NCI-H187 (cell line): ENCODE measurements at places on chromosomes 3 and 15.

DNA sequence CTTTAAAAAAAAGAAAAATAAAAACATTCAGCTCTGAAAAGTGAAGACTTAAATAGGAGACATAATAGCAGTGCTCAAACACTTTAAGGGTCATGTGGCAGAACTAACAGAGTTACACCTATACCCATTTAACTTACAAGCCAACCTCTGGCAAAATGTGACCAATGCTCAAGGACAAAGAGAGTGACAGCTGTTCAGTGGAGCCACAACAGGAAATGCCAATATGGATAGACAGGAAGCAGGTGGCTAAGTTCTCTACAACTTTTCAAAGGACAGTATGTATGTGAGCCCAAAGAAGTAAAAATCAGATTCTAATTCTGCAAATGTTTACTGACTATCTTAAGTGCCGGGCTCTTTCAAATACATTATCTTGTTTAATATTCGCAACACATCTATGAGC lies 3.4 kb downstream of the TMCC1 start:
- DNase-seq, result no peak

GRCh38 chr3:129577925-129578786 lies 28.3 kb downstream of the PLXND1 start:
- no peak for DNase-seq

DNA sequence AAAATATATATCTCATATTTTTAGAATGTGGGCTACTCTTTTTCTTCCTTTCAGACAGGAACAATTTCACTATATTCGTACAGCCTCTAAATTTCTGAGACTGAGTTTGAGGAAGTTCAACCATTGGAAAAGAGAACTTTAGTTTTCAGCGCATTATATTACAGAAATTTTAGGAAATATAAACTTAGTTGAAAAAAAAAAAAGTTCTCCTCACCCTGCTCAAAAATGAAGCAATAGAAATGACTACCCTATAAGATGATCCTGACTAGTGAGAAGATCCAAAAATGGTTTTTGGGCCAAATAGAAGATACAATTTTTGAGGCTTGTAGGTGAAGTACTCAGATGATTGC lies 139.6 kb downstream of the MCTP2 start:
- no peak for DNase-seq

DNA sequence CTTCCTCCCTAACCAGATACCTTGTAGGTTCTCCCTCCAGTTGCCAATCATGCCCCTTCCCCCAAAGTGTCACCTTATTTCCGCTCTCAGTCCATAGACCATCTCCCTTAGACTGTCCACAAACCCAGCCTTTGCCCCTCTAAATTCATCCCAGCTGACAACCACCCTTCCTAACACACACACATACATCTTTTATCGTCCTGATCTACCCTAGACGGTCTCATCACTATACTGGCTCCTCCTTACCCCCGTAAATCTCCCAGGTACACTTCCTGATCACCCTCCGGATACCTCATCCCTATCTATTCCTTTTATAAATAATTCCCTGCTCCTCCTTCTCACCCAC lies 828 bp downstream of the THOC7 start:
- no peak for DNase-seq

GRCh38 chr3:42661593-42662022 lies 8.1 kb downstream of the ZBTB47 start:
- no peak for DNase-seq
